ENCODE measurements at places on chromosomes 11 and 22. TPM values are rescaled to one million over a fixed set of nuclear protein-coding genes. Genes with fewer than 3 reads are reported as not detected.

The TPST2 gene
- 11.5 TPM for total RNA-seq

The SCN3B gene
- 0.82 TPM for total RNA-seq

The FIBIN gene
- total RNA-seq = not detected

The ACRV1 gene
- total RNA-seq = not detected

The ROBO4 gene
- not detected for total RNA-seq

The PATE4 gene
- total RNA-seq = not detected

The CCDC87 gene
- 1.0 TPM for total RNA-seq

The SERHL2 gene
- total RNA-seq = 0.61 TPM

The KREMEN1 gene
- 28.7 TPM for total RNA-seq

The LINC01488 gene
- not detected for total RNA-seq

The TBRG1 gene
- 71.5 TPM for total RNA-seq

The HBB gene
- not detected for total RNA-seq

The OR51B4 gene
- not detected for total RNA-seq

The TMEM218 gene
- total RNA-seq = 15.5 TPM

DNA sequence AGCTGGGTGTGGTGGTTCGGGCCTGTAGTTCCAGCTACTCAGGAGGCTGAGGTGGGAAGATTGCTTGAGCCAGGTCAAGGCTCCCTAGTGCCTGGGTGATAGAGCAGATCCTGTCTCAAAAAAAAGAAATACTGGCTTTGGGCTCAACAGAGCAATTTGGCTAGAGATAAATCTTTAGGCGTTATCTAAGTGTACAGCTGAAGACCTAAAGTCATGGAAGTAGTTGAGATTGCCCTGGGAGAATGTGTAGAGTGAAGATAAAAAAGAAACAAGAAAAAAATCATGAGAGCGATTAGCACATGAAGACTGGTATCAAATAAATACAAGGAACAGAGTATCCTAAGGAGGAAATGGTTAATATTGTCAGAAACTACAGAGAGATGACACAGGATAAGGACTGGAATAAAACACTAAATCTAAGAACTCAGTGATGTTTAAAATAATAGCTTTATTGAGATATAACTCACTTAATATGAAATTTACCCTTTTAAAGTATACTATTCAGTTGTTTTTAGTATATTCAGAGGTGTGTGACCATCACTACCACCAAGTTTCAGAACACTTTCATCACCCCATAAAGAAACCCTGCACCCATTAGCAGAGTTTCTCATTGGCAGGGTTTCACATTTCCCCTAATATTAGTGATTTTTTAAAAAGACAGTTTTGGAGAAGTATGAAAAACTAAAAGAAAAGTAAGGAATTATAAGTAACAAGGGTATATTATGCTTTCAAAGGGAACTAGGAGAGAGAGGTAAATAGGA is 20.7 kb downstream of the PIK3C2A start:
- no peak overlapping the region for H3K27ac ChIP-seq
- no peak for DNase-seq
- H3K36me3 ChIP-seq = no peaks in the 10 kb centered on the region
- H3K27me3 ChIP-seq = no peaks in the 10 kb centered on the region
- 0 out of 2 replicates have a peak, but pooled peaks cover 3% of the 10 kb centered on the region for H3K4me1 ChIP-seq
- no peak overlapping the region for H3K4me3 ChIP-seq

DNA sequence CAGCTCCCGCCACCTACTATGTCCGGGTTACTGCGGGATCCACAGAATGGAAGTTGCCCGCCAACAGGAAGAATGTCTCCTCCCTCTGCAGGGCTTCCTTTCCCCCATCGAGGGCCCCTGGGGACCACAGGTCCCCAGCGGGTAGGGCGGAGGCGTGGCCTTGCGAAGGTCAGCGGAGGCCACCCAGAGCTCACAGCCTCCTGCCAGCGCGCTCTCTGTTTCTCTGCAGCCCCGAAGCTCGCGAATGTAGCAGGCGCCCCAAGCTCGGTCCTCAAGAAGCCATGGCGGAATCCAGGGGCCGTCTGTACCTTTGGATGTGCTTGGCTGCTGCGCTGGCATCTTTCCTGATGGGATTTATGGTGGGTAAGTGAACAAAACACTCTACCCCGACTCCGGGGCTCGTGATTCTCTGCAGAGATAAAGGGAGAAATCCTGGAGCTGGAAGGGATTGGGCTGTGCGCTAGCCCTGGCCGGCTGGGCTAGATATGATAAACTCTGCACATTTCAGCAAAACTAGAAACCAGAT is at the start of gene NAALAD2:
NAALAD2 (plus strand) TSS at position 186 of the 526 bp plus-strand sequence; CDS start at position 282, 96 bp downstream.
- H3K4me3 ChIP-seq = peak within 1 kb of the TSS; percentile 50
- no peaks in the 10 kb centered on the region for H3K27me3 ChIP-seq
- DNase-seq = peak; percentile 93

- H3K4me1 ChIP-seq = peaks cover 72% of the 10 kb centered on the region
- H3K27ac ChIP-seq = peak overlapping the region; percentile 90
- no peaks in the 10 kb centered on the region for H3K27me3 ChIP-seq
- H3K36me3 ChIP-seq = peaks cover 12% of the 10 kb centered on the region
- no peak for DNase-seq
- H3K4me3 ChIP-seq = no peak overlapping the region
These were observed 6.9 kb downstream of the EHD1 start for GRCh38 chr11:64871492-64871891.

GRCh38 chr11:66367561-66368312 is 3.8 kb downstream of the SLC29A2 start:
- H3K4me1 ChIP-seq = peaks cover 14% of the 10 kb centered on the region
- no peak overlapping the region for H3K4me3 ChIP-seq
- DNase-seq = no peak
- H3K36me3 ChIP-seq = peaks cover 3% of the 10 kb centered on the region

DNA sequence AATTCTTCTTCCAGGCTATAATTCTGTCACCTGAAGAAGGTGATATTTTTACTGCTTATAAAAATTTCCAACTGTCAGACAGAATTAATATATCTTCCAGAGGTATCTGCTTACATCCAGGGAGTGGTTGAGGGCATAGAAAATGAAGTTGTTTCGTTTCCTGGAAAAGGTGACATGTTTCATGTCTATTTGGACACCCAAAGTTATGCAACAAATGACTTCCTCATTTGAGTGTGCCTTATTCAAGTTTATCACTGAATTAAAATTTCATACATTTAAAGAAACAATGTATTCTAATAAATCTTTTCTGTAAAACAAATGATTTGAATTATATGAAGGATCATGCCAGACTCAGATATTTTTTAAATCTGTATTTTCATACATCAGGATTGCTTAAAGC is 8.5 kb upstream of the GRAMD1B start:
- H3K4me1 ChIP-seq = no peaks in the 10 kb centered on the region
- no peak overlapping the region for H3K4me3 ChIP-seq
- DNase-seq = no peak
- no peaks in the 10 kb centered on the region for H3K36me3 ChIP-seq
- no peak overlapping the region for H3K27ac ChIP-seq

DNA sequence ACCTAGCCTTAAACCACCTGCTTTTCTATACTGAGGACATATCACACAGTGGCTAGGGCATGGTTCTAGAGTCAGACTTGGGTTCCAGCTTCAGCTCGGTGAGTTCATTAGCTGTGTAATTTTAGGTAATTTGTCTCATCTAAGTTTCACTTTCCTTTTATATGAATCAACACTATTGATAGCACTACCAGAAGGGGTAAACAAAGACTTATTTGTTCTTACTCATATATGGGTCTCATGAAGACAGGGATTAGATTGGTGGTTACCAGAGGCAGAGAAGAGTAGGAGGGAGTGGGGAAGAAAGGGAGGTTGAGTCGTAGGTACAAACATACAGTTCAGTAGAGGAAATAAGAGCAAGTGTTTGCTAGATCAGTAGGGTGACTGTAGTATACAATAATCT is 924.7 kb downstream of the OPCML start:
- H3K4me1 ChIP-seq = no peaks in the 10 kb centered on the region
- no peak for DNase-seq
- no peak overlapping the region for H3K27ac ChIP-seq
- no peak overlapping the region for H3K4me3 ChIP-seq

DNA sequence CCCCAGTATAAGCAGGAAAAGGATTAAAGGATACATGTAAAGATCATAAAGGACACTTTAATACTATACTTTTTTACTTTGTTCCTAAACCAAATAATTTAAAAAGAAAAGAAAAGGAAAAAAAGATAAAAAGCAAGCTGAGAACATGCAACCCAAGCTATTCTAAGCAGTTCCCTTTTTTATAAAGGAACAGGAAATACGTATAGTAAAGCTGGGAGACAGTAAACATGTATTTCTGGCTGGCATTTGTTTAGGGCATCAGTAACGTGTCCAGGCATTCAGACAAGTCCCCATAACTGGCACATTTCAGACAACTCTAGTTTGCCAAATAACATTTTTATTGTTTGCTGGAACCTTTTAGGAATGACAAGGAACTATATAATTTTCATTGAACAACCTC is 24.9 kb downstream of the BCO2 start:
- no peak for DNase-seq
- no peak overlapping the region for H3K4me3 ChIP-seq
- no peak overlapping the region for H3K27ac ChIP-seq
- no peaks in the 10 kb centered on the region for H3K36me3 ChIP-seq

- peak overlapping the region; percentile 76 for H3K4me3 ChIP-seq
- H3K27ac ChIP-seq = peak overlapping the region; percentile 100
- peaks cover 25% of the 10 kb centered on the region for H3K4me1 ChIP-seq
- DNase-seq = no peak
These were observed 1.8 kb downstream of the EWSR1 start for GRCh38 chr22:29269731-29270474.

DNA sequence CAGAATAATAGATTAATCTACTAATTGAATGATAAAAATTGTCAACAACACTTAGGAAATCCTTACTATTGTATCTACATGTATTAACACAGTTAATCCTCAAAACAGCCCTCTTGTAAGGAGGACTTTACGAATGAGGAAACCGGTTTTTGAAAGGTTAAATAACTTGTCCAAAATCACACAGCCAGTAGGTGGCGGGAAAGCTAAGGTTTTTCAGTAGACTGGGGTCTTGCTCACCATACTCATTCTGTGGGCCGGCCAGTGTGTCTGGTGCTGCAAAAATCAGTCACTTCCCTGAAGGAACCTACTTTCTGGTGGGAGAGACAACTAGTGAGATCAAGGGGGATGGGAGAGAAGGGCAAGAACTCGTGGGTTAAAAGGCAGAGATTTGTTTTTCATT is 3.8 kb downstream of the DCPS start:
- DNase-seq = peak; percentile 61
- no peaks in the 10 kb centered on the region for H3K27me3 ChIP-seq
- H3K4me3 ChIP-seq = no peak overlapping the region
- H3K4me1 ChIP-seq = 0 out of 2 replicates have a peak, but pooled peaks cover 4% of the 10 kb centered on the region

DNA sequence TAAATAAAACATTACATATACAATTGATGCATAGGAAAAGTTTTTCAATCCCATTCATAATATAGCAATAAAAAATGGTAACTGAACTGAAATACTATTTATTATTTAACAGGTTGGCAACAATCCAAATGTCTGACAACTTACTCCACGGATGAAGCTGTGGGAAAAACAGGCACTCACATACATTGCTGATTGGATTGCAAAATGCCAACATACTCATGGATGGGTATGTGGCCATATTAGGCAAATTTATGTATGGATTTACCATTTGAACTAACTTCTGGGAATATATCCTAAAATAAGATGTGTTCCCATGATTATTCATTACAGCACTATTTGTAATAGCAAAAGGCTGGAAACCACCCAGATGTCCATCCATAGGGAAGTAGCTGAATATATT is 3.2 kb upstream of the BIRC2 start:
- H3K27me3 ChIP-seq = no peaks in the 10 kb centered on the region
- H3K4me1 ChIP-seq = peaks cover 9% of the 10 kb centered on the region
- no peak overlapping the region for H3K4me3 ChIP-seq
- no peak overlapping the region for H3K27ac ChIP-seq
- DNase-seq = no peak

GRCh38 chr11:128737704-128738103 is 43.8 kb downstream of the FLI1 start:
- no peaks in the 10 kb centered on the region for H3K27me3 ChIP-seq
- H3K27ac ChIP-seq = no peak overlapping the region
- no peaks in the 10 kb centered on the region for H3K36me3 ChIP-seq
- H3K4me1 ChIP-seq = peaks cover 47% of the 10 kb centered on the region

DNA sequence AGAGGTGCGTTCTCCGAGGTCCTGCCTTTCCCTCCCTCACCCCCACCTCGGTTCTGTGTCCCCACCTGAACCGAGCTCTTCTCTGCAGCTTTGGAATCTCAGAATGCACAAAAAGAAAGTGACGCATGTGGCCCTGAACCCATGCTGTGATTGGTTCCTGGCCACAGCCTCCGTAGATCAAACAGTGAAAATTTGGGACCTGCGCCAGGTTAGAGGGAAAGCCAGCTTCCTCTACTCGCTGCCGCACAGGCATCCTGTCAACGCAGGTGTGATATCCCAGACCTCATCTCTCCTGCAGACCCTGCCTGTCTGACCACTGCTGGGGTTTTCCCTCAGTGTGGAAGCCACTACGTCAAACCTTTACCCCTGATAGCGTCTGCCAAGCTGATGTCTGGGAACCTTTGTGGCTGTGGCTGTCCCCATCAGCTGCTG is 13.9 kb downstream of the ACP2 start:
- H3K4me1 ChIP-seq = peaks cover 19% of the 10 kb centered on the region
- no peak for DNase-seq
- no peaks in the 10 kb centered on the region for H3K27me3 ChIP-seq
- H3K27ac ChIP-seq = peak overlapping the region; percentile 47

DNA sequence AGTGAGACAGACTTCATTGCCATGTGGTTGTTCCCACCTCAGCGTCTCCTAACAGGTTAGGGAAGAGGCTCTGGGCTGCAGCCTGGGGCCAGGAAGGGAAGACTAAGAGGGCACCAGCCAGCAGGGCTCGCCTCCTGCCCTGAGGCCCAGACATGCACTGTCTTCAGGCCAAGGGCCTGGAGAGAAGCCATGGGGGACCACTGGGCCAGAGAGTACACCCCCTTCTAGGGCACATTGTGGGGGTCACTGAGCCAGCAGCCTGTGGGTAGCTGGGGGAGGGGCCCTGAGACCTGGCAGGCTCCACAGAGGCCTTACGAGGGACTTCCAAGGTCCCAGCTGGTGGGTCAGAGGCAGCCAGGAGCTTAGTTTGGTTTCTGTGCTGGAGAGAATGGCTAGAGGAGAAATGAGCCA is 25.0 kb upstream of the MYRF start:
- peaks cover 1% of the 10 kb centered on the region for H3K36me3 ChIP-seq
- no peak overlapping the region for H3K27ac ChIP-seq
- no peak overlapping the region for H3K4me3 ChIP-seq
- no peaks in the 10 kb centered on the region for H3K27me3 ChIP-seq

GRCh38 chr11:11380883-11381282 is 27.8 kb upstream of the CSNK2A3 start:
- DNase-seq = no peak
- H3K27ac ChIP-seq = no peak overlapping the region

Data from Caco-2 (cell line).